ENCODE measurements at places on chromosomes 2 and 18. TPM values are rescaled to one million over a fixed set of nuclear protein-coding genes. Genes with fewer than 3 reads are reported as not detected.

SKA1 gene
- 0.52 TPM for total RNA-seq

IL1F10 gene
- total RNA-seq, result not detected

UGT1A4 gene
- total RNA-seq, result not detected

ZBTB14 gene
- 15.6 TPM for total RNA-seq

GRCh38 chr2:120503793-120504571, 158.0 kb downstream of the INHBB start:
- no peak for DNase-seq

GRCh38 chr2:85707304-85707703, 13.1 kb downstream of the GNLY start:
- DNase-seq, result peak; percentile 63

DNA sequence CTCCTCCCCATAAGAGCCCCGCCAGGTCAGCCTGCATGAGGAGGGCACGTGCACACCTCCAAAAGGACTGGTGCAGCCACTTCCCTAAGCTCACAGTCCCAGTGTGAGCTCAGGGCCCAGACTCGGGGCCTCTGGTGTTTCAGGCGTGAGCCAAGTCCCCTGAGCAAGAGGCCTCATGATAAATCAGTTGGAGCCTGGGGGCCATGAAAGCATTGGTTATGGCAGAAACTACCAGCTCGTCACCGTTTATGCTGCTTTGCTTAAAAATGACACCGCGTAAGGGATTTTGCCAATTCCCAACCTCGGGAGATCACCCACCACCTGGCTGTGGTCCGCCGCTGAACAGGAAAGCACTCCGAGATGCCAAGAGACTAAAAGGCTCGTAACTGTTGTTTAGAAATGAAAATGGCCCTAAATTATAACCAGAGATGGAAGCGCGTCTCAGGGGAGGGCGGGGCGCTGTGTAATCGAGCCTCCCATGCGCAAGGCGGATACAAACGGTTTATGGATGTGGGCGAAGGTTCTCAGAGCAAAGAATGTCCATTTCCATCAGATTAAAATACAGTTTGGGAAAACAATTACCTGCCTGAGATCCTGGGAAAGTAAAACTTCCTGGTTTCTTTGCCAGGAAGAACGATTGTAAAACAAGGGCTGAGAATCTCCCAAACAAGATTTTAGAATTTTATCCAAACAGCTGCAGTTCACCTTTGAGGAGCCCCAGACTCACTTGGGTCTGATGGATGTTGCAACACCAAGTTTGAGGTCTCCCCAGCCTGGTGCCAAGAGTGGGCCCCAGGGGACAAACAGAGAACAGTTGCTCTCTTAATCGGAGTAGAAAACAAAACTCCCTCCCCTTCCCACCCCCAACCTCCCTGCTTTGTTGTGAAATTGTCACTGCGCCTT, 141.4 kb downstream of the BCL2 start:
- peak; percentile 38 for DNase-seq

DNA sequence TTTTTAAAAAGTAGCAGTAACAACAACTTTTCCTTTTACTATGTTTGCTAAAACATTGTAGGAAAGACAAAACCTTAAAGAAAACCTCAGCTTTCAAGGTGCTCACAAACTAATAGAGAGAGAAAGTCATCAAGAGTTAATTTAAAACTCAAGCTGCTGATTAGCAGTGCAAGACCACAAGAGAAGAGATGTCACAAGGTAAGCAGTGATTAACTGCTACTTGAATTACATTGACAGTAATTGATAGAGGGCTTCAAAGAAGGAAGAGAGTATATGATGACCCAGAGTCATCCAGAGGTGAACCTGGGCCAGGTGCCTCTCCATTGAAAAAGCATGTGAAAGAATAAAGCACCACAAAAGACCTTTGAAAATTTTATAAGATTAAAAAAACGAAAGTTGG, 939.6 kb upstream of the CNTNAP5 start:
- no peak for DNase-seq

DNA sequence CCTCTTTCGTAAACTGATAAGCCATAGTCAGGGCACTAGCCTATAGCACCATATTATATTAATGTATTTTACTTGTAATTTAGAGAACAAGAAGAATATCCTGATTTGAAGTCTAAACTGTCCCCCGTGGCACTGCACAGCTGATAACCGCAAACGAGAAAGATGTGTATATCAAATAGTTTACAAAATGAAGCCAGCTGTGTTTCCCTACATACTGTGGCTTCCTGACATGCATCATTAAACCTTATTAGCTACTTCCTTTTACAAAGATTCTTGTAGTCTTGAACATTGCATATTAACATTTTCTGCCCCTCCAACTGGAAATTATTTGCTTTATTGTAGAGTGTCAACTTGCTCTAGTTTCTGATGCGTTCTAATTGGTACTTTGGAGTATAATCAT, 153.5 kb upstream of the NFATC1 start:
- DNase-seq, result no peak
